Stimulated activated naive CD8-positive, alpha-beta T cell treated with anti-CD3 and anti-CD28 coated beads, Interleukin-15, Interleukin-2, amounts not matched to agents 100 U/mL and 50 U/mL, for 24 hours (primary cell): ENCODE measurements at places on chromosomes 5 and 9.

- no peak for DNase-seq
Observed at GRCh38 chr9:1267141-1267570, 217.0 kb downstream of the DMRT2 start.

DNA sequence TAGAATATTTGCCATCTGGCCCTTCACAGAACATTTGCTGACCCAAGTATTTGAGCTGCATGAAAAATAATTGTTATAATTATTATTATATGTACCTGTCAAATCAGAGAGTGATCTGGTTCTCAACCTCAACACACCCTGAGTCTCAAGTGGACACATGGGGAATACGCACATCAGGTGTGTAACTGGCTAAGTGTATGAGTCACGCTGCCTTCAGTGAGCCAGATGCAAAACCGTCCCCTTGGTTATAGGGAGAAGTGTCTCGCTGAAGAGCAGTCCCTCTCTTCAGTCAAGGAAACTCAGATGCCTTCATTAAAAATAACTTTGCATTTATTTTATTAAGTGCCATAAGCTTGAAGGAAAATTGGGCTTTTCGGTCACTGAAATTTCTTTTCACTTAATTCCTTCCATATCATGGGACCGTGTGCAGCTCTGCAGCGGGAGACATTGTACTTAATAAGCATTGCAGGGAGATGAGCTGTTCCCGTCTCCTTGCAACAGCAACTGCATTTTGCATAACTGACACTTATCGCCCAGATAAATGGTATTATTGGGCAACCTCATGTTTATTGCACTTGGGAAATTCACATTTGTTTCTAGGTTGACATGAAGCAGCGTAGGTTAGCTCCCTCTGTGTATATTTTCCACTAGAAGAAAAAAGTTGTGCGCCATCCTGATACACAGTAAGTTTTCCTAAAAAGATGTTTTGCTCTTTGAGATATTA, 512.3 kb upstream of the DAP start:
- no peak for DNase-seq

GRCh38 chr5:57405984-57406383, 76.6 kb downstream of the ACTBL2 start:
- DNase-seq = no peak

GRCh38 chr5:68922172-68922987, 171.4 kb upstream of the SLC30A5 start:
- DNase-seq = no peak

- DNase-seq = no peak
Observed at GRCh38 chr9:27520986-27521385, 3.1 kb upstream of the IFNK start.

DNA sequence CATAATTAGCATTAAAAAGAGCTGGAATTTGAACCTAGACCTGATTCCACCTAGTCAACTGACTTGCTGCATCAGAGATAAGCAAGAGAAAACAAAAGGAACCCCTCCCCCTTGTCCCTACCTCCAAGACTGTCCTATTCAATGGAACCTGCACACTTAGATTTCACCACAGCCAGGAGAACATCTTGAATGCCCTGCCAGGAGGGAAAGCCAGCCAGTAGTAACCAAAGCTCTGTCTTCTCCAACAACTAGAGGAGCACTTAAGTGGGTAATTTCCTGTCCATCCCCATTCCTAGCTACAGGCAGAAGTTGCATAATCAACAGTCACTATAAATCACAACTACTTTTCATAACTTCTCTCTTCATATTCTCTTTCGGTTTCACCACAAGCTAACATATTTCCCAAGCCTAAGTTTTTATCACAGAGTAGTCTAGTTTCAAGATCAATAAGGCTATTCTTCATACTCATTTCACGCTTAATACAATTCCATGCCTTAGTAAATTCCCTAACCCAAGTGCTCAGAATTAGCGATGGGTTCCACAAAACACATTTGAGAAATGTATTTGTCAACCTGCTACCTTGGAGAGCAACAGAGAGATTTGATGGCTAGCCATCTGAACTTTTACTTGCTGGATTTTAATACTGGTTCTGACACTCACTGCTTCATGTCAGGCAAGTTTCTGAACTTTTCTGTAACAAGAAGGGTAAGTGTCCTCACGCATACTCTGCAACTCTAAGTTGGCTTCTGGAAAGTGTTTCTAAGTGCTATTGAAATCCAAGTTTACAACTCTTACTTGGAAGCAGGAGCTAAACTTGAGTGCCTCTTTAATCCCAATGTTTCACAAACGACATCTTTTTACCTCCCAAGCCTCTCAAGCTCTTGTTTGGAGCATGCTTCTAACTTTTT, 2.0 kb downstream of the DENND1A start:
- no peak for DNase-seq

DNA sequence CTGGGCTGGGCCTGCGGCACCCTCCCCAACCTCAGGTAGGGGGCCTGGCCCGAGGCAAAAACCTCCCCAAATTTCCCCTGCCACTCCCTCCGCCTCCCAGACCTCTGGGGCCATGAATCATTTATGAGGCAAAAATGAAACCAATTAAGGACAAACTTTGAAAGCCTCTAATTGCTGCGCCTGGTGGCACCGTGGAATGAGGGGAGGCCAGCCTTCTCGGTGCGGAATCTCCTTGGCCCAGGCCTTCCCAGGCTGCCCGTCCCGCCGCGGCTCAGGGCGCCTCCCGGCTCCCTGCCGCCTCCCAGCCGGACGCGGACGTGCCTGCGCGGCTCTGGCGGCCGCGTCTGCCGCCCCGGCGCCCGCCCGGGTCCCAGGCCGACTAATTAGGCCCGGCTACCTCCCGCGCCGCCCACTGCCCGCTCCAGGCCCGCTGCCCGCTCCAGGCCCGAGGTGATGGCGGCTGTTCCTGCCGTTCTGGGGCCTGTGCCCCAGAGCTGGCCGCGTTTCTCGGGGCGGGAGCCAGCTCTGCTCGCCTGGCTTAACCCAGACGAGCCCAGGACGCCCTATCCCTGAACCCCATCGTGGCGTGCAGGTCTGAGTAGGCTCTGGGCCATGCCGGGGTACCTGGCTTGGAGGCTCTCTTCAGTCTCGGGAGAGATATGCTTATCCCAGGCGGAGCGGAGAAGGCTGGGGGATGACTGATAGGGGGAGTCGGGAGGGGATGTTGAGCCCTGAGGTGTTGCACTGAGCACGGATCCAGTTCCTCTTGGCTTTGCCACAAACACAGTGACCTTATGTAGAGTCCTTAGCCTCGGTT, 20.1 kb downstream of the CXXC5 start:
- peak; percentile 54 for DNase-seq

DNA sequence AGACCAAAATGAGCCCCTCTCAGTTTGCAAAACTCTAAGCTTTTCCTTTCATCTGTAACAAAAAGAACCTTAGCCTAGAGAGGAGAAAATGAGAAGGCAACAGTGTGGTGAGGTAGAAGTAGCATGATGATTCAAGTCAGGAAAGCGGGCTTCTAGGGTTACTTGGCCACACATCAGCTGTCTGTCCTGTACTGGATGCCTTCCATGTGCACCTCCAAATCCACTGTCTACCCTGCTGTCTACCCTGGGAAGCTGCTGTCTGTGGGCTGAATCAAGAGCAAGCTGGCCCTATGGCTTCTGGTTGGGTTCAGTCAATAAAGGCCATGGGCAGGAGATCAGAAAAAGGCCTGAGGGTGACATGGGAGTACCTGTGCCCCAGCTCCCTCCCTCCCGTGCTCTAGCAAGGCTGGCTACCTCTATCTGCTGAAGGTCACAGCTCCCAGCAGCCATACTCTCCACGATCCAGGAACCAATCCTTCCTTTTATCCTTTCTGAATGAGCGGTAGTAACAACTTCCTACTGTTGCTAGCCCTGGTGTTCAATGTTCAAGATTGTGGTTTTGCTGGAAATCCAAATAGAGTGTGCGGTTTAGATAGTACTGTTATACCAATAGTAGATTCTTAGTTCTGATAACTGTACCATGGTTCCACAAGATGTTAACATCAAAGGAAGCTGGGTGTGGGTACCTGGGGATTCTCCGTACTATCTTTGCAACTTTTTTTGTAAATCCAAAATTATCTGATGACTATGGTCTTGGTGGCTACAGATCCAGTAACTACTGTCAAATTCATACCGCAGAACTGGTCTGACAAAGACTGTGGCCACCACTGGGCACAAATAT, 191.0 kb downstream of the ESM1 start:
- peak; percentile 31 for DNase-seq
